Fibroblast of skin of abdomen (primary cell): ENCODE measurements at places on chromosomes 2 and 18.
A peak's percentile ranks its signal among the peaks of the same experiment; 100 is the strongest.

- no peak for DNase-seq
Measured at GRCh38 chr18:6775237-6775636, 45.7 kb downstream of the ARHGAP28 start.

- DNase-seq: no peak
Measured at GRCh38 chr2:58767828-58768714, 526.9 kb upstream of the FANCL start.

- no peak for DNase-seq
Measured at GRCh38 chr2:126976721-126977328, 78.1 kb downstream of the TEX51 start.

DNA sequence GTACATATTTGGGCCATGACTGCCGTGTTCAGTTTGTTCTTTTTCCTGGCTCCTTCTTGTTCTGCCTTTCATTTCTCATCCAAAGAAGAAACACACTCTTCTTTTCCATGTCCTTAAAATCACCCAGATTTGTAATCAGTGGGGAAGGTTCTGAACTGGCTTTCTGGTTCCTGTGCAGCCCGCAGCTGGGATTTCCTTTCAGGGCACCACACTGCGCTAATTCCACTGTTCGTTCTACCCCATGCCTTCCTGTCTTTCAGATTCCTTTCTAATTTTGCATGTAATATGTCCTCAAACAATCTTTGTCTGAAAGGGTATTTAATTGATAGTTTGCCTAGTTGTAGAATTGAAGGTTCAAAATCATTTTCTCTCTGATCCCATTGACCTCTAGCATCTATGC, 94.1 kb downstream of the HS1BP3 start:
- no peak for DNase-seq

- no peak for DNase-seq
Measured at GRCh38 chr2:102703748-102704147, 58.1 kb upstream of the TMEM182 start.

- DNase-seq: no peak
Measured at GRCh38 chr2:102122909-102123308, 19.6 kb upstream of the IL1R1 start.

DNA sequence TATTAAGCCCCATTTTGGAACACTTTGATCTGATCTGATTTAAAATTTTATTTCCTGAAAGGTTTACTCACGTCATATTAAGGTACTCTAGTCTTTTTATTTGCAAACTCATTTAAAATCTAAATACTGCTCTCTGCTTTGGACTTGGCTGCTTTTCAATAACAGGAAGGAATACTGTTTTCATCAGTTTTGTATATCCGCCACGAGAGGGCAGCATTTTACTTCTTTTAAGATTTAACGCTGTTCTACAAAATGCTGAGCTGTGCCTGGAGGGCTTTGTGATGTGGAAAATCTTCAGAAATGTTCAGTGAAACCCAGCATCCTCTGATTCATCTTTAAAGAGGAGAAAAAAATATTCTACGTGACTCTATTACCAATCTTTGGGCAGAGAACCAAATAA, 37.5 kb upstream of the SLC38A11 start:
- DNase-seq: peak; percentile 92

GRCh38 chr2:54966837-54967236, 83.4 kb downstream of the RTN4 start:
- DNase-seq: no peak

DNA sequence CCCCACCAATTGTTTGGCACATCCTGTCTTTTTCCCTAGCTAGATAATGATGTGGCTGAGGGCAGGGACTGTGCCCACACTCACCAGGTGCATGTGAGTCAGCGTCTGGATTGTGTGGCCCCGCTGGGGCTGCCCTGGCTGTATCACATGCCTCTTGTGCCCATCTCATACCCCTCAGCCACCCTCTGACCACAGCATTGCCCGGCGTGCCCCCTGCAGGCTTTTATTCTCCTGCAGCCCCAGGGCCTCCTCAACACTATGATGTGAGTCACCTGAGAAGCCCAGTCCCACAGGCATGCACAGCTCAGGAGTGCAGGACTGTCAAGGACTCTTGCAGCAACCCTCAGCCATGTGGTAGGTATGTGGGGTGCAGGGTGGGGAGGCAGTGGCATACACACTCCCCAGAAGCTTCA, 14.8 kb upstream of the STEAP3 start:
- DNase-seq: no peak

GRCh38 chr18:1002653-1003178, 98.0 kb downstream of the ADCYAP1 start:
- DNase-seq: peak; percentile 60

- DNase-seq: peak; percentile 74
Measured at GRCh38 chr18:23822590-23823385, 133.5 kb downstream of the LAMA3 start.

GRCh38 chr2:136718273-136718672, 47.1 kb upstream of the THSD7B start:
- no peak for DNase-seq

DNA sequence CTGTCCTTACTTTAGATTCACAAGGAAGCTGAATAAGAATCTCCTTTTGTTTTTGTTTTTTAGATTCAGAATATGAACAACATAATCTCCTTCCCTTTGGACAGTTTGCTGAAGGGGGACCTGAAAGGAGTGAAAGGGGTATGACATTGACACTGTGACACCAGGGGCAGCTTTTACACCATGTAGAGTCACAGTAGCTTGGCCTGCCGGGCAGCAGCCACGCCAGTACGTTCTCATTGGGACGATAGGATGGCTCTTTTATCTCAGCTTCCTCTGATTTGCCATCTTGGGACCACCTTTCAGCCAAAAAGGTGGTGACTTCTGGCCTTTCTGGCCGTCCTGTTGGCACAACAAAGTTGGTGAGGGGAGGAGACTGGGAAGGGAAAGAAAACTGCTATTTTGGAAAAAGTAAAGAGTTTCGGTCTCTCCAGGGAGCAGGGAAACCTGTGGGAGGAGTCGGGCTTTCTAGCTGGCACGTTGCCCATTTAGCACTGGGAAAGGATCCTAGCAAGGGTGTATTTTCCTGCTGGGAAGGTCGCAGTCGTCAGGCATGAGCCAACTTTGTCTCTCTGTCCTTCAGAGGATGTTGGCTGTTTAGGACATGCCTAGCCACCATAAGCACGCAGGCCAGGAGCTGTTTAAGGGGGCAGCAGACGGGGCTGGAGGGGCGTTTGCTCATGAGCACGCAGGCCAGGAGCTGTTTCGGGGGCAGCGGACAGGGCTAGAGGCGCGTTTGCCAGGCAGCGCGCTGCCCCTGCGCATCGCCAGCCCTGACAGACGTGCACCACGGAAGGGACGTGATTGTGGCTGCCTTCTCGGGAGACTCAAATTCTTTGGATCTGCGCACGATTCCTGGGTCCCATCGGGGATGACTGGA, 104.6 kb downstream of the ITGB1BP1 start:
- no peak for DNase-seq

- no peak for DNase-seq
Measured at GRCh38 chr2:96413323-96413722, 77.8 kb downstream of the NCAPH start.

DNA sequence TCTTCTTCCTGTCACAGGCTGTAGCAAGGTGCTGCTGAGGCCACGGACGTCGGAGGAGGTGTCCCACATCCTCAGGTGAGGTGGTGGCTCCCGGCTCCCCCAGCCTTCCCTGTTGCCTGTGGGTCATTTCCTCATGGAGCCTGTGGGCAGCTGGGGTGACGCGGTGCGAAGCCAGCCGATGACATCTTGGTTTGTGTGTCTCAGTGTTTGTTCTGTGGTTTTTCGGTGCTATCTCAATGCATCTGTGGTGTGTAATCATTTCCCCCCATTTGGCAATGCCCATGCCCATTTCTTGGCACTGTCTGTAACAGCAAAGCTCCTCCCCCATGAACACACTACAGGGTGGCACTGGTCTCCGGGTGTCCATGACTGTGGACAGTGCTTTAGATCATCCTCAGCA, 6.6 kb downstream of the D2HGDH start:
- DNase-seq: no peak

- no peak for DNase-seq
Measured at GRCh38 chr2:100107906-100108647, 34.3 kb downstream of the AFF3 start.

GRCh38 chr2:123840574-123840973, 184.5 kb upstream of the CNTNAP5 start:
- DNase-seq: no peak

DNA sequence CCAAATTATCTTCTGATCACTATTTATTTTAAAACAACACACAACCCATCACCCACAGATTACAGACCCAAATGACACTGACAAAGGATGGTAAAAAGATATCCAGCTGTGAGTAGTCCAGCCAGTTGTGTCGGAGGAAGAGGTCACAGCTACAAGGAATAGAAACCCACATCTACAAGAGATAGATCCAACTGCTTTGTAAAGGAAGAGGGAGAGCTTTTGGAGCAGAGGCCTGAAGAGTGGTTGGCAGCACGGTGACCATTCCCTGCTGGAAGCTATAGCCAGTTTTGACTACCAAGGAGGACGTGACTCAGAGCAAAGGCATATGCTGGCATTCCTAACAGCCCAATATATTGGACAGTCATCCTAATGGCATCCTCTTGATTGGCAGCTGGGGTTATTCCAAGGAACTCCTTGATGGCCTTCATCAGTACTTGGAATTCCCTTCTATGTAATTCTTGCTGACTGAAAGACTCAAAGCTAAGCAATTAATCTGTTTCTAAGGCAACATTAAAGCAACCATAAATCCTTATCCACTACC, 17.1 kb downstream of the SLC8A1 start:
- peak; percentile 98 for DNase-seq
